SK-MEL-5 (cell line): ENCODE measurements at places on chromosomes 11 and 22. TPM values are rescaled to one million over a fixed set of nuclear protein-coding genes. Genes with fewer than 3 reads are reported as not detected.

DNA sequence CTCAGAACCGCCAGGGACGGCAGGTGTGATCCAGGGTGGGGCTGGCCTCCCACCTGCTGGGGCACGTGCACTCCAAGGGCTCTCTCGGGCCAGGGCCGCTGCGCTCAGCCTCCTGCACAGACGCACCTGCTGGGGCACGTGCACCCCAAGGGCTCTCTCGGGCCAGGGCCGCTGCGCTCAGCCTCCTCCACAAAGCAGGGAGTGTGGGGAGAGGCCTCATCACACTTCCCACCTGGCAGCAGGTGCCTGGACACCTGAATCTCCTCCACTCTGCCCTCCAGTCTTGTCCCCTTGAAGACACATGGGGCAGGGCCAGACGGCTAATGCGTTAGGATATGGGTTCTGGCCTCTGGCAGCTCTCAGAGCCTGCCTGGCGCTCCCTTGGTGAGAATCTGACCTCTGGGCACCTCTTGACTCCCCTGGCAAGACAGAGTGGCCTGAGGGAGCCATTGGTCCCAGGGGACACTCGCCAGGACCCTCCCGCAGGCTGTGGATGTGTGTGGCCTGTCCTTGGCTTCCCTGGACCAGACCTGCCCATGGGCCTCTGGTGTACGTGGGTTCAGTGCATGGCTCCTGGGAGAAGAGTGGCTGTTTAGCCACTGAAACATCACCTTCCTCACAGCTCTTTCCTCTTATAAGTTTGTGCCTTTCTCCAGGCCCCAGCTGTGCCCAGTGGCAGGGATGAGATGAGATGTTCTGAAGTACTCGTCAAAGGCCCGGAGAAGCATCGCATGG, 73.5 kb downstream of the BRD1 start:
- no peak for DNase-seq

DNA sequence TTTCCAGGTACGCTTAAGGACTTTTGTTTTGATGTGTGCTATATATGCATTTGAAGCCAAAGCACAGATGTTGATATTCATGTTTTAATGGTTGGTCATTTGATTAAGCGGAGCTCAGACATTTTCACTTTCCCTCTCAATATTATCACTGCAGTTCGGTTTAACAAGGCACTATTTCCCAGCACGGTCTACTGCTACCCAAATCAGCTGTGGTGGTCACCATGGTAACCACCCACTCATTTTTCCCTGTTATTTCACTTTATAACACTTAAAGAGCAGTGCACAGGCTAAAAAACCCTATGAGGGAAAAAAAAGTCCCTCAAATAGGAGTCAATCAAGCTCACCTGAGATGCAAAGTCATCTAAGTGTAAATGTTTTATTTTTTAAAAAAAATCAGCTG, 439.6 kb upstream of the CCDC90B start:
- DNase-seq, result no peak

Gene ANGPTL5
- not detected in 2 replicates for total RNA-seq

Gene SOX10
- 188 and 199 TPM in 2 replicates for total RNA-seq

Gene FADD
- total RNA-seq, result 175 and 183 TPM in 2 replicates

- no peak for DNase-seq
These were observed 91.1 kb downstream of the PDE2A start for GRCh38 chr11:72583177-72583553.
